ENCODE measurements at places on chromosomes 5 and 9. TPM values are rescaled to one million over a fixed set of nuclear protein-coding genes. Genes with fewer than 3 reads are reported as not detected.

C5orf47 gene
- not detected for total RNA-seq

TAF11L13 gene
- not detected for total RNA-seq

SNCB gene
- not detected for total RNA-seq

MEIKIN gene
- total RNA-seq: not detected

PLAC8L1 gene
- total RNA-seq: not detected

IFNA13 gene
- total RNA-seq: not detected

OR13C8 gene
- not detected for total RNA-seq

COL15A1 gene
- total RNA-seq: 164 TPM

FCN2 gene
- total RNA-seq: not detected

EGR1 gene
- total RNA-seq: 0.85 TPM

IFNE gene
- total RNA-seq: 3.3 TPM

PCA3 gene
- not detected for total RNA-seq

MAP1B gene
- 29.7 TPM for total RNA-seq

HACD4 gene
- 6.9 TPM for total RNA-seq

AFF4 gene
- total RNA-seq: 27.7 TPM

GRXCR2 gene
- total RNA-seq: not detected

DIAPH1 gene
- 9.2 TPM for total RNA-seq

SLC36A2 gene
- not detected for total RNA-seq

CCNI2 gene
- total RNA-seq: not detected

RANBP17 gene
- total RNA-seq: 2.1 TPM

SHOC1 gene
- under 0.01 TPM for total RNA-seq

GALNT12 gene
- total RNA-seq: 76.2 TPM

CCDC192 gene
- total RNA-seq: not detected

FGF10 gene
- 3.8 TPM for total RNA-seq

PDCD1LG2 gene
- total RNA-seq: 2.6 TPM

IFNB1 gene
- not detected for total RNA-seq

GPRIN1 gene
- total RNA-seq: 1.1 TPM

AGXT2 gene
- total RNA-seq: not detected

CPLANE1 gene
- total RNA-seq: 17.0 TPM

ABO gene
- total RNA-seq: not detected

APBA1 gene
- 7.1 TPM for total RNA-seq

SMIM33 gene
- not detected for total RNA-seq

RAB3C gene
- total RNA-seq: under 0.01 TPM

SMIM32 gene
- total RNA-seq: not detected

OR13F1 gene
- total RNA-seq: not detected

HSD17B4 gene
- total RNA-seq: 230 TPM

MCIDAS gene
- not detected for total RNA-seq

SHISAL2B gene
- total RNA-seq: not detected

IL13 gene
- total RNA-seq: not detected

CFAP77 gene
- total RNA-seq: not detected

CARTPT gene
- total RNA-seq: not detected

NRG2 gene
- total RNA-seq: 0.28 TPM

PCDHGA8 gene
- 3.3 TPM for total RNA-seq

CCDC183 gene
- total RNA-seq: 0.28 TPM

GRIN3A gene
- not detected for total RNA-seq

BAAT gene
- total RNA-seq: not detected

WDR31 gene
- 1.8 TPM for total RNA-seq

CAMK4 gene
- 2.9 TPM for total RNA-seq

SPINK6 gene
- total RNA-seq: 15.6 TPM

OBP2B gene
- total RNA-seq: not detected

Data from smooth muscle cell of bladder (primary cell).